MCF 10A (cell line): ENCODE measurements at places on chromosomes 4 and X.
A peak's percentile ranks its signal among the peaks of the same experiment; 100 is the strongest.

GRCh38 chrX:150565551-150565950 lies 2.9 kb upstream of the MTM1 start:
- no peak for DNase-seq

DNA sequence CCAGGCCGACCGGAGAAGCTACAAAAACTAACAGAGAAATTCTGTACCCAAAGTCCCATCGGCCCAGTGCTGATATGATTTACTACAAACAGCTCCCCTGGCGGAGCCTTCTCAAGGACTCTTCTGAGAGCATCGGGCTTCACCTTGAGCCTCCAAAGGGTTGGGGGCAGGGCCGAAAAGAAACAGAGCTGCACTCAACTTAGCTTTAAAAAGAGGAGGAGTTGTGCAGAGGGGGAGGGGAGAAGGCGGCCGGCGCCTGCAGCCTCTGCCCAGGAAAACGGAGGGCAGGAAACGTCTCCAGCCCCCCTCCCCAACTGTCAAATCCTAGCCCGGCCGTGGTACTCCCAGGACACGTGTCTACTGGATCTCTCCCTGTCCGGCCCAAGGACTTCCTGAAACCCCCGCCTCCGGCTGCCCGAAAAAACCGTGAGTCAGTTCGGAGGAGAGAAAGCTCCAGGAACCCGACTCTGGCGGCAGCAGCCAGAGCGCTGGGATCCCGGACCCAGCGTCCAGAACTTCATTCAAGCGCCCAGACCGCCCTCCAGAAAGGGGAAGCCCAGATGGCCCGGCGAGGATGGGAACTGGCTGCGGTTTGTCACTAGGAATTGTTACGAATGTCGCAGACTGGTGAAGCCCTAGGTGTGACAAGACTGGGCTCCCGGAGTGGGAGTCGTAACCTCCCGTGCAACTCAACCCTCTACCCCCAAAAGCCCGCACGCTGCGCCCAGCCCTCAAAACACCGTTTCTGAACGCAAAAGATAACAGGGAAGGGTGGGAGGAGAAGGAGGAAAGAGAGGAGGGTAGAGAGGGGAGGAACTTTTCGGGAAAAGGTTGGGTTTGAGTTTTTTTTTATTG lies 973 bp downstream of the ADAMTS3 start:
- DNase-seq = peak; percentile 89

- no peak for DNase-seq
Measured at GRCh38 chr4:89835413-89835812, 1.5 kb downstream of the SNCA start.

DNA sequence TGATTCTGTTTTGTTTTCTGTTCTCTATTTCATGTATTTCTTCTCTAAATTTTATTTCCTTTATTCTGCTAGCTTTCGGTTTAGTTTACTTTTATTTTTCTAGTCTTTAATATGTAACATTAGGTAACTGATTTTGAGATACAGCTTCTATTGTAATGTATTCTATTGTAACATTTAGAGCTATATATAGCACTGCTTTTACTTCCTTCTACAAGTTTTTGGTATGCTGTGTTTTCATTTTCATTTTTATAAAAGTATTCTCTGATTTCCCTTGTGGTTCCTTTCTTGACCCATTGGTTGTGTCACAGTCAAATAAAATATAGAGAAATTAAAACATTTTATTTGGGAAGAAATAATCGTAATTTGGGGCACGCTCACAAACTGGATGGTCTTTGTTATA lies 13.9 kb upstream of the CT47A1 start:
- DNase-seq = no peak

GRCh38 chr4:26964994-26965393 lies 104.4 kb downstream of the STIM2 start:
- no peak for DNase-seq

DNA sequence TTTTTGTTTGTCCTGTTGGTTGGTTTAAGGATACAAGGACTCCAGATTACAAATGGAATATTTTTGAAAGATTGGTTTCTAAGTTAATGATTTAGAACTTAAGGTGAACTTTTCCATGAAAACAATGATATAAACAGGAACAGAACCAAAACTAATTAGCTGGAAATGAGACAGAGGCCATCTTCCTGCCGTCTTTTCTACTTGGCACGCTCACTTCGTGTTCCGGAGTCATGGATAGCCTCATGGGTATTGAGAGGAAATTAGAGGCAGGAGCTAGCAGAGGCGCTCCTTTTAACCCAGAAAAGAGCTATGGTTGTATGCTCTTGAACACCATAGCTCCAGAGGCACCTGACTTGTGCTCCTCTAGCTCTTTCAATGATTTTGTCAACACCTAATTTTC lies 2.4 kb downstream of the FAM241A start:
- no peak for DNase-seq

DNA sequence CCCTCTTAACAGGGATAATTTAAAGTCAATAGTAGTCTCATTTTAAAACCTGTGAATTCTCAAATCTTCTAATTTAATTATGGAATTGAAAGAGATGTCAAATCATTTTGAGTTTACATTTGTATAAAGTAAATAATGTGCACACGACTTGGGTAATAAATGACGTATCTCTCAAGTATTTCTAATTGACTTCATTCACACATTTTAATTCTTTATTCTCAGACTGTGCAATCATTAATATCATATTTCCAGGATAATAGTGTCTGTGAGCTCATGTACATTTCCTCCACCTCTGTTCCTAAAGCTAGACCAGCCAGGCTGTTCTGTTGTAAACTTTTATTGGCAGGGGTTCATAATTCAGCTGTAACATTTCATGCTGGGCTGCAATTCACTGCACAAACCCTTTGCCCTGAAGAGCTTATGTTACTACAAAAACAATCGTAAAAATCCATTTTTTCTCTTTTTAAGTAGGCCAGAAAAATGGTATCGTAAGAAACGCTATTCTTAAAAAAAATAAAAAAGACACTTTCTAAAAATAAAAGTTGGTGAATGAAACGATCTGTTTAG lies 1103.1 kb upstream of the TENM3 start:
- DNase-seq = no peak

DNA sequence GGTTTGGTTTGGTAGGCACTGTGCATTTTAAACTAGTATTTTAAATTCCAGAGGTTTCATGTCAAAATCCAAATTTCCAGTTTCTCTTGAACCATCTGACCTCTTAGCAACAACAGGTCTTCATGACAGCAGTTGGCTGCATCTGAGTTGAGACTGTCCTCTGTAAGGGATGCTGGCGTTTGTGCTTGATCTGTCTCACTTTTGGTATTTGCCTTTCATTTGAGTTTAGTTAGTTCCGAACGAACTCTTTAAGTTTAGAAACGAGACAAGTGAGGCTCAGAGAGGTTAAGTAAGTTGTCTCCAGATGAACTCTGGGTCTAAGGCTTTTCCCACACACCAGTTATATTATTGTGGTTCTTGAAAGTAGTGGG lies 29.1 kb downstream of the SPARCL1 start:
- DNase-seq = no peak

- DNase-seq = no peak
Measured at GRCh38 chrX:118675966-118676349, 51.4 kb upstream of the IL13RA1 start.

DNA sequence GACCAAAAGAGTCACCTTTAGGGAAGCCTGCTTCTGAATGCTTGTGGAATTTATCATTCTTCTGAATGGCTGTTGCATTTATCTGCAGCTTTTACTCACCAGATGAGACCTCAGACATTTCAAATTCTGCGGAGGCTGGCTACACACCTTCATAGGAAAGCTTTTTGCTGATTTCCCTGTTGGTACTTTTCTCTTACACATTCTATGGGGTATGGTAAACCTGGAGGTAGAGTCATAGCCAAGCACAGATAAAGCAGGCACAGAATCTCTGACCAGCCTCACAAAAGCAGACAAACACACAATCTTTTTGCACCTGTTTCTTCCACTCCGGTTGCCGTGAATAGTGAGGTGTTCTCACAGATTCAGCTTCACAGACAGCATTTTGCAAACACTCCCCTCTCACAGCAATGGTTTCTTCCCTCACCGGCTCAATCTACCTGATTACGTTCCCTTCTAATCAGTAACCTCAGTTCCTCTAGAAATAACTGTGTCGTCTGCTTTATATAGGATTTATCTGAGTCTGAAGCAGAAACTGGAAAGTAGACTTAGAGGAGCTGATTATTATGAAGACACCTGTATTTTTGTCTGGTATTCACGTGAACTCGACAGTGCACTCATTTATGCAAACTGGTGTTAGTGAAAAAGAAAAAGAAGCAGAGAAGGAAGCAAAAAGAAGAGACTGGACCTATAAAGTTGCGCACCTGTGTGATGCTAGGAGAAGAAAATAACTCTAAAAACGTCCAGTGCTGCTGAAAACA lies 83.1 kb downstream of the DMD start:
- DNase-seq = no peak

GRCh38 chr4:2070421-2071251 lies 11.5 kb downstream of the NAT8L start:
- DNase-seq = no peak

GRCh38 chr4:22942920-22943559 lies 250.3 kb downstream of the GBA3 start:
- DNase-seq = no peak

DNA sequence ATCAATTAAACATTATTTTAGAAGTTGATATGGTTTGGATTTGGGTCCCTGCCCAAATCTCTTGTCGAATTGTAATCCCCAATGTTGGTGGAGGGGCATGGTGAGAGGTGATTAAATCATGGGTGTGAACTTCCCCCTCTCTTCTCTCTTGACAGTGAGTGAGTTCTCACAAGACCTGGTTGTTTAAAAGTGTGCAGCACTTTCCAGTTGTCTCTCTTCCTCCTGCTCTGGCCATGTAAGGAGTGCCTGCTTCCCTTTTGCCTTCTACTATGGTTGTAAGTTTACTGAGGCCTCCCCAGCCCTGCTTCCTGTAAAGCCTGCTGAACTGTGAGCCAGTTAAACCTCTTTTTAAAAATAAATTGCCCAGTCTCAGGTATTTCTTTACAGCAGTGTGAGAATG lies 141.4 kb downstream of the GALNTL6 start:
- peak; percentile 13 for DNase-seq
